ENCODE measurements at places on chromosomes 2 and 18.

DNA sequence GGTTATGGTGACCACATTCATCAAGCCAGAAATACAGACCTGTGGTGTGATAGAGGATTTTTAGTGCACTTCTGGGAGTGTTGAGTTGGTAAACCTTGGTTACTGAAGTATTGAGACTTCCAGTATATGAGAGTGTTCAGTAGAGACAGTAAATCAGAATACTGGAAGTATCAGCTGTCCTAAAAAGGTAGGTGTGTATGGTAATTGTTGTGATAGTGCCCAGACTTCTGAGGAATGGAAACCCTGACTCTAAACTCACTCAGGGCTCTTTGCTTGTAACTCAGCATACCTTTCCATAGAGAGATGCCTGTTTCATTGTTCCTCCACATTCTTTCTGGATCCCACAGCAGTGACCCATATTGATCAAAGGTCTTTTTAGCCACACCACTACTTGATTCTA lies 217.1 kb downstream of the SETBP1 start:
- no peak for DNase-seq

DNA sequence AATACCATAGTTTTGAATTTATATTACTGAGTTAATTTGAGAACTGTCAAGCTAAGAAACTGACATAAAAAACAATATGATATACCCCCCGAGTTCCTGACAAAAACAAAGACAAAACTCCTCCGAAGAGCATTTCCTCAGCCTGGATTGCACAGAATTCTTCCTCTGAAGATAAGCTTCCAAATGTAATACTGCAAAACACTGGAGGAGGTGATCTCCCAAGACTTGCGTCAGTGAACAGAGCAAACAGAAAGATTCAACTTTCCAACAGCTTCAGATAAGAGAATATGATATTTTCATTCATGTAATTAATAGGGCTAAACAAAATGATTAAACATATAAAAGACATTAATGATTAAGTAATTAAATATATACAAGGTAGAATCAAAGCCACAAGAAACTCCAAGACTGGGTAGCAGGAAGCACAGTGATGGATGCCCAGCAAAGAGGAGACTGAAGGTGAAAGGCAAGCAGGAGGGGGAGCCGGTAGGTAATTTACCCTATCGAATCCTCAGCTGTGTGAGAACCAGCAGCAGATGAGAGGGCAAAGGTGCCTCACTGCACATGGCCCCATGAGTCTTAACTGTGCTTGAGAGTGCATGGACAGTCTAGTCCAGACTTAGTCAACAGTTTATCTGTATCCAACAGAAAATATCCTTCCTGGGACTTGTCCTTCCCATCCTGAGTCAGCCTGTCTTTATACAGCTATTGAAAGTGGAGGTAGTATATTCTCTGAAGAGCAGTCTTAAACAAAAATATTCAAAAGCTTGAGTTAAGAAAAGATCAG lies 18.3 kb upstream of the SERPINB3 start:
- no peak for DNase-seq

DNA sequence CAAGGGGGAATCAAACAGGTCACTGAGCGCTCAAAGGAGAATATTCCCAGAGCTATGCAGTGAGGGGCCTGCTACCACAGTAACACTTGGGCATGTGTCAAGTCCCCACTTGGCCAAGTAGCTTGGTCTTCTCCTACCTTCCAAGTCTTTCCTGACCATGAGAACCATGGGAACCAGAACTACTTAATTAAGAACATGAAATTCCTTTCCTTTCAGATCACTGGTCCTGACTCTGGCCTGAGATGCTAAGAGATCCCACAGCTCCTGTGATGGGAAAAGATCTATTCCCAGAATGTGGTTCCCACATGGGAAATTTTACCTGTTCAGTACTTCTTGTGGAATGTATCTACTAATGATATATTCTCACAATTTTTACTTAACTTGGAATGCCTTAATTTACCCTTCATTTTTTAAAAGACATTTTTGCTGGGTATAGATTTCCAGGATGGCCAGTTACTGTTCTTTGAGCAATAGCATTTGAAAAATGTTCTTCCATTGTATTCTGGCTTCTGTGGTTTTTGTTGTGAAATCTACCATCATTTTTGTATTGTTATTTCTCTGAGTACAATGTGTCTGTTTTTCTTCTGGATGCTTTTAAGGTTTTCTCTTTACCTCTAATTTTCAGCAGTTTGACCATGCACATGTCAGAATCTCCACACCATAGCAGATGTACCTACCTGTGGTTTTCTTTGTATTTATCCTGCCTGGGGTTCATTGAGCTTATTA lies 37.9 kb downstream of the KCNIP3 start:
- DNase-seq: no peak

GRCh38 chr2:186422226-186422625 lies 63.8 kb upstream of the ZC3H15 start:
- no peak for DNase-seq

GRCh38 chr2:195700480-195700879 lies 43.5 kb downstream of the SLC39A10 start:
- no peak for DNase-seq

DNA sequence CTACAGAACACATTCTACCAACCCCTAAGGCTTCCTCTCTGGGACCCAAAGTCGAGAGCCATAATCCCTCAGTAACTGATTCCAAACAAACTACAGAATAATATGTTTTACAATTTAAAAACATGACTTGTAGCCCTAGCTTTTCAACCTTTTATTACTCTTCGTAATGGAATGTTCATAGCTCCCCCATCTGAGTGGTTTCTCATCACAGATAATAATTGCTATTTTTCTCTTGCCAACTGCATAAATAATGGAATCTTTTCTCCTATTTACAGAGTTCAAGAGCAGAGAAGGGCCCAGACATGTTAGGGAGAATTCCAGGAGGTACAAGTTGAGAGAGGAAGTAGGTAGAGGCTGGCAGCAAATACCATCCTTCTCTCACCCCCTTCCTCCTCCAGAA lies 59.9 kb upstream of the CERS6 start:
- no peak for DNase-seq

GRCh38 chr18:12944709-12945108 lies 3.1 kb upstream of the SEH1L start:
- DNase-seq: no peak

DNA sequence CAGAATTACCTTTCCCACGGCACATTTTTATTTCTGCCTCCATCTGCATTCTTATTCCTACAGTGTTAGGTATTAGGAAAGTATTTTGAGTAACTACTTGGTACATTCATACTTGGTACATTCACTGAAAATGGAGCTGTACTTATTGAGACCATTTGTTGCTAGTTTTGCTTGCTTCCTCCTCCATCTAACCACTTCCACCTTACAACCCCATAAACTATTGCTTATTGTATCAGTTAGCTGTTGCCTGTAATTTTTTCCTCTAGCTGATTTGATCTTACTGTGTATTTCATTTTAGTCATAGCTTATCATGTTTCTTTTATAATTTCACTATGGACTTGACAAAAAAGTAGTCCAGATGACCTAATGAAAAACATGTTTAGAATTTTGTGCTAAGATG lies 50.7 kb downstream of the AFTPH start:
- no peak for DNase-seq

- DNase-seq: no peak
These were observed 188.8 kb downstream of the TSN start for GRCh38 chr2:121944072-121944831.
